ENCODE measurements at places on chromosomes 1 and 21.

DNA sequence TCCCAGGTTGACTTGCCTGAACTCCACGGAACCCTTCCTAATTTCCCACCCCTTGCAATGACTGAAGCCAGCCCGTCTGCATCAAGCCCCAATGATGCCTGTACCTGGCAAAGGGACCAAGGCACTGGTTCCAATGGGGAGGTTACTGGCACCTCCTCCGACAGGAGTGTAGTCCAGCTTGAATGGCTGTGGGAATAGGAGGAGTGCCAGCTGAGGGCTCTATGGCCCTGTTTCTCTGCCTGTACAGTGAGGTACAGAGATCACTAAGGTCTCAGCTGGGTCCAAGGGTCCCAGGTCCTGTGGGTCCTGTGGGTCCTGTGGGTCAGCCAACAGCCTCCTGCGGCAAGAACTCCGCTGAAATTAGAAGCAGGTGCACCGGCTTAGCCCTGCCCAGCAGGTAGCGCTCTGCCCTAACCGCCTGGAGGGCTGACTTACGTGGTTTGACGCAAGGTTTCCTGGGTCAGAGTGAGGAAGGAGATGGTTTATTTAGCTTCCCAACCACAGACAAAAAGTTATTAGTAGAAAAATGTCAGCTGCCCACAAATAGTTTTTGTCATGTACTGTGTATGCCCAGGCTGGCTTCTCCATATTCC, 9.9 kb upstream of the SPRR4 start:
- DNase-seq: no peak

DNA sequence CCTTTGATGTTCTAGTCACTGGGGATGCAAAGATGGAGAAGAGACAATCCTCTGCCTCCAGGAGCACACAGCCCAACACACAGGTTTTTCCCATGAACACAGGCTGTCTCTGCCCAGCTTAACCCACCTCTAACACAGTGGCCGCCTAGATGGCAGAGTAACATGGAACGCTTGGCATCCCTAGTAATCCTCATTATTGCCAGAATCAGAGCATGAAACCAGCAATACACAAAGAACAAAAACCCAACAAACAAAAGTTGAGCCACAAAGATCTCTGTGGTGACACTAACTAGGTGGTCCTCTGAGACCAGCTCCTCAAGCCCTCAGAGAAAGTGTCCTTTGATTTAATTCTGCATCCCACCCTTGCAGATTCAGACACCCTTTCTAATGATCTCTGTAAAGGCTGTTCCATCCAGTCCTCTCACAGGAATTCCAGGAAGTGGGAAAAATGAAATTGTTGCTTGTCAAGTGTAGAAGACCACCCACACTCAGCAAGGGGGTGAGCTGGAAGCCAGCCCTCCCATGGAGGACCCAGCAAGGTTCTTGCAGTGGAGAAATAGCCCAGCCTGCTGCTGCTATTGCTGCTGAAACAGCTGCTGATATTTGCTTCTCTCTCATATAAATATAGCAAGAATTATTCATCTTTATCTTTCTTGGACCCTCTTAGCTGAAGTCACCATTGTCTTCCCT, 7.4 kb upstream of the ATP2B4 start:
- no peak for DNase-seq

DNA sequence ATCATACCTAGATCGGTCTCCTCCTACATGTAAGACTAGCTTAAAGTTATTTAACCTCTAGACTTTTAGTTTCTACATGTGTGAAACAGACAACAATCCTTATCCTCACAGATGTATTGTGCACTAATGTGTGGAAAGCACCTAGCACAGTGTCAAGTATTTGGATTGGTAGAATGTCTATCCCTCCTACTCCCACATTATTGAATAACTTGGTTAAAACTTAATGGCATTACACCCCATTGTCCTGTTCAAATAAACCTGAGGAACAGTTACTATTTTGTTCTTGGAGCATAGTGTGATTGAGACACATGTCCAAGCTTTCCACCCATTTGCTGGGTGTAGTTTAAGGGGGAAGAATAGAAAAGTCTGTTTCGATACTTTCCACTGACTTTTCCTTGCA, 208.8 kb upstream of the JUN start:
- DNase-seq: no peak

DNA sequence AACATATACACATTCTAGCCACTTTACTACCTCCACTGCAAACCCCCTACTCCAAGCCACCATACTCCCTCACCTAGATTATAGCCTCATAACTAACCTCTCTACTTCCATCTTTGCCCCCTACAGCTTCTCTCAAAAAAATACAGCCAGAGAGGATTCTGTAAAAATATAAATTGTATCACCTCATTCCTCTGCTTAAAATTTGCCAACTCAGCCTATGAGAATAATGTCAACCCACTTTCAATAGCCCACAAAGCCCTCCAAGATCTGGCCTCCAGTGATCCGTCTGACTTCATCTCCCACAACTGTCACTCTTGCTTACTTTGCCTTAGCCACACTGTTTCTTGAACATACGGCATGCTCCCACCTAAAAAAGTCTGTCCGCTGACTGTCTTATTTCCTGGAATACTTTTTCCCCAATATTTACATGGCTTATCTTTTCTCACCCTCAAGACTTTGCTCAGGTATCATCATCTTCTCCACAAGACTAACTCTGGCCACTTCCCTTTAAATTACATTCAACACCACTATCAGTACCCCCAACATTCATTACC, 21.5 kb downstream of the NME7 start:
- no peak for DNase-seq

DNA sequence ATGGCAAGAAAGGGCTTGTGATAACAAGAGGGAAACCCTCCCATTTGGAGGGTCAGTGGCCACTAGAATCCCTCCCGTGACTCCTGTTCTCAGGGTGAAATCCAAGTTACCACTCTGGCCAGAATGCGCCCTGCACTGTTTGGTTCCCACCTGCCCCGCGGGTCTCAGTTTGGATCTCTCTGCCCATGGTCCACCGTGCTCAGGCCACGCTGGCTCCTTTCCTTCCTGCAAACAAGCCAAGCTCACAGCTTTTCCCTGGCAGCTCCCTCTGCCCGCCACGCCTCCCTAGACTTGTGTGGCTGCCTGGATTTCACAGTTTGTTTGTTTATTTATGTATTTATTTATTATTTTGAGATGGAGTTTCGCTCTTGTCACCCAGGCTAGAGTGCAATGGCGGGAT, 179.5 kb upstream of the VAMP3 start:
- DNase-seq: no peak

GRCh38 chr1:25360596-25361581, 22.8 kb downstream of the TMEM50A start:
- DNase-seq: no peak

- no peak for DNase-seq
Measured at GRCh38 chr1:98119796-98120195, 199.0 kb upstream of the DPYD start.

DNA sequence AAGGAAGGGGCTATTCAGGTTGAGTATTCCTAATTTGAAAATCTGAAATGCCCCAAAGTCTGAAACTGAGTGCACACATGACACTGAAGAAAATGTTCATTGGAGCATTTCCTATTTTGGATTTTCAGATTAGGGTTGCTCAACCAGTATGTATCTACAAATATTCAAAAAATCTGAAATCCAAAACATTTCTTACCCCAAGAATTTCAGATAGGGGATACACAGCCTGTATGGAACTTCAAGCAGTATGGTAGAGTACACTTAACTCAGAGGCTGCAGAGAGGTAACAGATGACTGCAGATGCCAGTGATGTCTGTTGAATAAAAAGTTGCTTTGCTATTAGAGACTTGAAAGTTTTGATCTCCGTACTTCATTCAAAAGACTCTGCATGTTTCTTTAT, 19.0 kb downstream of the YTHDF2 start:
- DNase-seq: no peak

GRCh38 chr1:10451287-10451686, 1.5 kb downstream of the CORT start:
- no peak for DNase-seq

DNA sequence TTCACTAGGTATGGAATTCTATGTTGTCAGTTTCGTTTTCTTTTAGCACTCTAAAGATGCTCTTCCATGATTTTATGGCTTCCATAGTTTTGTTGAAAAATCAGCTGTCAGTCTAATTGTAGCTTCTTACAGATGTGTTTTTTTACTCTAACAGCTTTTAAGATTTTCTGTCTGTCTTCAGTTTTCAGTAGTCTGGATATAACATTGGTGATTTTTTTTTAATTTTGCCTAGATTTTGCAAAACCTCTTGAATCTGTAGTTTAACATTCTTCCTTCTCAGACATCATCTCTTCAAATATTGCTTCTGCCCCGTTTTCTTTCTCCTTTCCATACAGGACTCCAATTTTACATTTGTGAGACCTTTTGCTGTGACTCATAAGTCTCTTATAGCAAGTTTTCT, 17.9 kb upstream of the DYRK1A start:
- DNase-seq: no peak

GRCh38 chr1:198649232-198649967, 10.6 kb downstream of the PTPRC start:
- no peak for DNase-seq
